ENCODE measurements at places on chromosomes 4 and X.

- DNase-seq = no peak
These were observed 65.3 kb downstream of the PDLIM5 start for GRCh38 chr4:94516999-94517398.

DNA sequence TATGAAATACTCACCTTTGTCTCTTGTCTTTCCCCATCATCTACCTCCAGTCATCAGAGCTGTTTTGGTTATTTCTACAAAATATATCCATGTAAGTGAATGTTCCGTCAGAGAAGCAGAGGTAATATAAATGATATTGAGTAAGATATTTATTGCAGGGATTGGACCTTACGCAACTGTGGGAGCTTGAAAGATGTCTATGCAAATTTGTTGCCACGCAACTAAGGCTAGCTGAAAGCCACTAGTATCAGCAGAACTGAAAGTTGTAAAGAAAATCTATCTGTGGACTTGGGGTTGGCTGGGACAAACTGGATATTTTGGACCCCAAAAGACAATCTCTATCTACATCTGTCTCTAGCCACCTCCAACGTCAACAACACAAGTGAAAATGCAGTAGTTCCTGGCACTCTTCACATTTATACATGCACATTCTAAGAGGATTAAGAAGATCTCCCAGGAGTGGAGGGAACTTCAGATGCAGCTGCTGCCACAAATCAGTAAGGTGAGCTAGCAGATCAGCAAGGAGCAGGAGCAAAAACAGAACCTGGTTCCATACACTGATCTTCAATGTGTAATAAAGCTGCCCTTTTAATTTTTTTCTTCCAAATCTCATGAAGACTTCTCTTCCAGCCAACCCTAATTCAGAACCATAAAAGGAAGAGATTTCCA is 8.5 kb upstream of the CCSER1 start:
- no peak for DNase-seq

GRCh38 chr4:89298155-89298554 is 9.4 kb downstream of the GPRIN3 start:
- DNase-seq = no peak

DNA sequence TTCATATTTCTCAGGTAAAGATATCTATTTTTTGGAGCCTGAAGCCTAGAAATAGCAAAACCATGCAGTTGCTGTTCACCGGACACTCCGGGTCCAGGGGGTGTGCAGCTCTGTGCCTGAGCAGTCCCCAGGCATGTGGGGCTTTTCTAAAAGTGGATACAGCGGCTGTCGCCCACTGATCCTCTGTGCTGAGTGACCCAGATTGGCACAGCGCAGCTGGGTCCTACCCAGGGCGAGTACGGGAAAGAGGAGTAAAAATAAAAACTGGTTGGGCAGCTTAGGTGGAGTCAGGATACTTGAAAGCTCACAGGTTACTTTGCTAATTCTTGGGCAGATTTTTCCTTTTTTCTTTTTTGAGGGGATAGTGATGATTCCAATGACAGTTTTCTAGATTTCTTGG is 118.8 kb downstream of the UCHL1 start:
- no peak for DNase-seq

DNA sequence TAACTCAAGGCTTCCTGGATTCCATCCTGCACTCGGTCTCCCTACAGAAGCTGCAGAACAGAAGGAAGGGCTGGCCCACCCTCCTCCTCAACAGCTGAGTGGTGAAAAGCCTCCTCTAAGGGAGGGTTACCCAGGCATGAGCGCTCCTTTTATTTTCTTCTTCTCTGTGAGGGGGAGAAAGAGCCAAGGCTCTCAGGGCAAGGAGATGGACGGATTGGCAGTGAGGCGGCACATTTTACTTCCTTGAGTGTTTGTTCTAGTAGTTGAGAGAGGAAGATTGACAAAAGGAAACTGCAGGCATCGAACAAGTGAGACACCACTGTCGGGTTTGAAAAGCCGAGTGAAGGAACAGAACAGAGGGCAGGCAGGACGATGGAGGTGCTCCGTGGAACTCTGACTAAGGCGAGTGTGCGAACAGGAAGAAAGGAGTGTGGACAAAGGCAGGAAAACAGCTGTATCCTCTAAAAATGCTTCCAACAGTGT is 38.4 kb upstream of the STS start:
- DNase-seq = no peak

GRCh38 chr4:89204624-89205023 is 93.3 kb downstream of the TIGD2 start:
- DNase-seq = no peak

GRCh38 chr4:68718447-68719074 is 48.1 kb upstream of the UGT2B15 start:
- no peak for DNase-seq

DNA sequence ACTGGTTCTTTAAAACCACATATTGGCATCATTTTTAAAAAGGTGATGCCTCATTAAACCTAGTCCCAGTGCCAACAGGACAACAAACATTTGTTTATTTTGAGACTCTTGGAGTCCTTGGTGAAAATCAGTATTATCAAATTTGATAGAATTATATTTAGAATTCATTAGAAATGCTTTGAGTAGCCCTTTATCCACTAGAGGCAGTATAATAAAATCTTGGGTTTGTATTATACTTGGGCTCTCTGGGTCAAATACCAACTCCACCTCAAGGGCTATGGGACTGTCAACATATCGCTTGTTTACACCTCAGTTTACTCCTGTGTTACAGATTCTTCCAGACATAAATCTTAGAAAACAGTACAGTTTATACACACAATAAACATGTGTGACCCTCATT is 335.7 kb upstream of the FSTL5 start:
- no peak for DNase-seq

DNA sequence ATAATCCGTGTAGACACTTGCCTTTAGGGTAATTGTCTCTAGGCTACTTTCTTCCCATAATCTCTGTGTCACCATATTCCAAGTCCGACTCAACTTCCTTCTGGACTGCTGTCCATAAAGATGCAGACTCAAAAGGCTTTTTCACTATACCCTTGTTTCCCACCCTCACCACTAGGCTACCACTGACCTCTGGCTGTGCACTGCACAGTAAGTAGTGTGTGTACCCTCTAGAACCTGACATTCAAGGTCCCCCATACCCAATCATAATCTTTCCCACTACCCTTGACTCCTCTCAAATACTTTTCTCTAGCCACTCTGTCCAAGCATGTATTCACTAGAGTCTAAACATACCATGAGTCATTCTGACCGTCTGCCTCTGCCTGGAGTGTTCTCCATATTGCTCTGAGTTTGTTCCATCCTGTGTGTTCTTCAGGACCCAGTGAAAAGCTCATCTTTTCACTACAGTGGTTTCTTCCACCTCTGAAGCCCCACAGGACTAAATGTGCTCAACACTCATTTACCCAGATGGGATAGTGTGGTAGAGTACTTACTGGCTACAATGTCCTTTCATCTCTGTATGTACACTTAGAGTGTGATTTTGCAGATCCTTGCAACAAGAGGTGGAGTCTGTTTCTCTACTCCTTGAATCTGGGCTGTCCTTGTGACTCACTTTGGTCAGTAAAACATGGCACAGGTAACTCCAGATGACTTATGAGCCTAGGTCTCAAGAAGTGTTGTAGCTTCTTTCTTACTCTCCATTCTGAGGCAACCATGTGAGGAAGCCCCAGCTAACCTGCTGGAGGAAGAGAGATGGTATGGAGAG is 17.4 kb downstream of the JADE3 start:
- DNase-seq = no peak

- DNase-seq = no peak
These were observed 136.2 kb upstream of the BOD1L1 start for GRCh38 chr4:13763707-13764106.

DNA sequence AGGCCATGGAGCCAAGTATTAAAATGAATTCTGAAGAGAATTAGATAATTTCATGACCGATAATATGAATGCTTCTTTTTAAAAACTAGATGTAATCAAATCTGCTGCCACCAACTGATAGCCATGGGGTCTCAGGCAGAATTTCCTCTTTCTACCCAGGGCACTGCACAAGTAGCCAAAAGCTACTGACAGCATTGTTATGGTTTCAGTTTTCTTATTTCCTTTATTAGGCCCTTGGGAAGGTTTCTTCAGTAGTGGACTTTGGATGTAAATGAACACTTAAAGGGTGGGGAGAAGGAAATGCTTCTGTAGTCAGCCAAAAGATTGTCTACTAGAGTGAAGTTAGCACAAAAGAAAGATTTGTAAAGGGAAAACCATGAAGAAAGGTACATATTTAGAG is 686.0 kb downstream of the ADGRL3 start:
- no peak for DNase-seq

DNA sequence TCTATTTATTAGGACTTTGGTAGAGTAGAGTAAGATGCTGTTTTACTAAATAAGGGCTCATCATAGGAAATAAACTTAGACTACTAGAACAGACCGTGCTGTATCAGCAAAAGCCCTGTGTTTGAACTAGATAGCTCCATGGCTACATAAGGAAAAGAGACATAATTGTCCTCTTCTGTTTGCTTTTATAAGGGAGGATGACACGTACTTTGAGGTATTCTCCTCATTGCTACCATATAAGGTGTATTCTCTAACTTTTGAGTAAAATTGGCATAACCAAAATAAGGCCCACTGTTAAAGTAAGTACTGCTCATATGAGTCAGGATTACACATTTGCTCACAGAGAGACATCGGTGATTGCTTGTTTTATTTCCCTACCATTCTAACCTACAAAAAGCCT is 64.3 kb downstream of the PDLIM5 start:
- DNase-seq = no peak

DNA sequence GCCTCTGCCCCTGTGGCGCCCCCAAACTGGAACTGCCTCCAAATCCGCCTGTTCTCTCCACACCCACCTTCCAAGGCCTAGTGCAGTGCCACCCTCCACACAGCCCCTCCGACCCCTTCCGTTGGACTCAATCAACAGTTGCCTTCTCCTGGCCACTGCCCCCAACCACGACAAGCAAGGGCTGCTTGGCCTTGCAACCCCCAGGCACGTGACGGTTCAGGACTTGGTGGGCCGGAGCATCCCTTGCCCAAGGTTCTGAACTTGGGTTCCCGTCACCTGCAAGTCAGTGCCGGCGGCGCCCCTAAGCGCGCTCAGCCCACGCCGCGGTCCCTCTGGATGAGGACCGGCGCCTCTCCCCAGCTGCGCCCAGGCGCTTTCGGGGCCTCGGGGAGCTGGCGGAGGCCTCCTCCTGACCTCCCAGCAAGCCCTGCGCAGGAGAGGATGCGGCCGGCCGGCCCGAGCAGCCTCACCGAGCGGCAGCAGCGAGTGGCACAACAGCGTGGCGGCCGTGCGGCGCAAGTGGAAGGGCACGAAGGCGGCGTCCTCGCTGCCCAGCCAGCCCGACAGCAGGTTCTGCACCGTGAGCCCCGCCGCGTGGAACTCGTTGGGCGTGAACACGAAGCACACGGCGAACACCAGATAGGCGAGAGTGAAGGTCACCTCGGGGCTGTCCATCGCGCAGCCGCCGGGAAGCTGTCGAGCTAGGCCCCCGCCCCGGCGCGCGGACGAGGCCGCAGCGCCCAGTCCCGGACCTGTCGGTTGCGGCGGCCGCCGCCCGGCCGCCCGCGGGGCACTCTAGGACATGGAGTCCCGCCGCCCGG is 750 bp downstream of the TMEM129 start:
- no peak for DNase-seq

DNA sequence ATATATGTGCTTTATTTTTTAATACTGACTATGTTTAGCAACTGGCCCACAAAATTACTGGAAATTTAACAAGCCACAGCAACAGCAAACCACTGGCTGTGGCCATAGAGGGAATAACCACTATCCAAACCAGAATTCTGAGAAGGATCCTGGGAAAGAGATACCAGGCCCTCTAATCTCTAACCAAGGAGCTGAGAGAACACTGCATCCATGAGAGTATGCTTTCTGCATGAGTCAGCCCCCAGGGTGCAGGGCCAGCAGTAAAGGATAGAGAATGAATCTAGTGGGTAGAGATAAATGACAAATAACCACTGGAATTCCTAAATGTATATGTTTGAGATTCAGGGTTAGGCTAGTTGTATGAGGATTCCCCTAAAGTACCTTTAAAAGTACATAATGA is 221.8 kb downstream of the KIT start:
- DNase-seq = no peak

- DNase-seq = no peak
These were observed 4.4 kb upstream of the ADH1C start for GRCh38 chr4:99356992-99357391.

- no peak for DNase-seq
These were observed 76.1 kb downstream of the NSG1 start for GRCh38 chr4:4462970-4463369.

DNA sequence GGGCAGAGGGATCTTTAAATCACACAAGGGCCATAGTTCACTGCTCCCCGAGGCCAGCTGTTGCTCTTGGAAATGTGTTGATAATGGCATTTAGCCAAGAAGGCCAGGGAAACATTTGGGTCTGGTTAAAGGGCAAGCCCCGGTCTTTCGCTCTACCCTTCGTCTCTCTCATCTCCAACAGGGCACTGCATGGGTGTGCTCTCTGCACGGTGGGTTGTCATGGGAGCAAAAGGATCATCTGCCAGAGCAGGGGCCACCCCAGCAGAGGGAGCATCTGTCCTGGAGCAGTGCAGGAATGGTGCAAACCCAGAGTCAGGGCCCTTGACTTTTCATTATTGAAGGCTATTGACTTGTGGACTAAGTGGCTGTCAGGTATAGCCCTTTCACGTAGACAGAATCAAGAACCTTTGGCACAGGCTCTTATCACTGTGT is 22.7 kb upstream of the PGRMC2 start:
- DNase-seq = no peak

- DNase-seq = no peak
These were observed 8.2 kb downstream of the NAA11 start for GRCh38 chr4:79317711-79318110.

- no peak for DNase-seq
These were observed 19.1 kb upstream of the SETD7 start for GRCh38 chr4:139575072-139575471.

DNA sequence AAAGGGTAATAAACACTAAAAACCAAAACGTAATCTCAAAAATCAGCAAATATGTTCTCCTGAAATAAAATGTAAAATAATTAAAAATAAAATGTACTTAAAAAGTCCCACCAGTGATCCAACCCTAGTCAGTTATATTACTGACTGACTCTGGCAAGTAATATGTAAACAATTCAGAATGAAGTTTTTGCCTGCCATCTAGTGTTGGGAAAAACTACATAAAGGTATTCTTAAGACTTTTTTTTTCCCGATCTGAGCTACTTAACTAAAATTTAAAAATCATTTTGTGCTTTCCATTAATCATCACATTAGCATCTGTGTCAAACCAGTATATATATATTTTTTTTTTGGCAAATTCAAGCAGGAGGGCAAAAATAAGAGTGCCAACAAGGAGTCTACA is 24.0 kb downstream of the RCHY1 start:
- no peak for DNase-seq

DNA sequence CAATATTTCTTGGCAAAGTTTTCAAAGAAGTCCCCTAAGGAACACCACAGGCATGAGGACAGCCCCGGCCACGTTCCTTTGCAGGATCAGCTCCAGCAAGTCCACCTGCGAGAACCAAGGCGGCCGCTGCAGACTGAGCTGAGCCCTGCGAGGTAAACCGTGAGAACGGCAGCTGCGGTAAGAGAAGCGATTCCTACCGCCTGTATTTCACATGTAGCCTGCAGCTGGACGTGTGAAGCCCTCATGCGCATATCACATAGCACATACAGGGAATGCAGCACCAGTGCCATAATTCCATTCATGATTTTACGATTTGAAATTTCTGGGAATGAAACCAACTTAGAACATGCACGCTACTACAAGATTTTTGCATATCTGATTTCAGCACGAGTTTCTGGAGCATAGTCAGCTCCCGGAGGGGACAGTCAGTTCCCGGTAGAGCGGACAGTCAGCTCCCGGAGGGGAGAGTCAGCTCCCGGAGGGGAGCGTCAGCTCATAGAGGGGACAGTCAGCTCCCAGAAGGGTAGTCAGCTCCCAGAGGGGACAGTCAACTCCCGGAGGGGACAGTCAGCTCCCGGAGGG is 41.7 kb downstream of the FGFRL1 start:
- no peak for DNase-seq

- no peak for DNase-seq
These were observed 72.5 kb downstream of the EVC2 start for GRCh38 chr4:5635826-5636195.

All from stimulated activated CD4-positive, alpha-beta T cell treated with anti-CD3 and anti-CD28 coated beads, TNF-alpha, amount 100 ng/mL, for 1 hour (primary cell).